NCI-H1048 (cell line): ENCODE measurements at places on chromosomes 7 and 10.

- DNase-seq, result no peak
Measured at GRCh38 chr10:77626266-77626935, 11.2 kb downstream of the KCNMA1 start.

DNA sequence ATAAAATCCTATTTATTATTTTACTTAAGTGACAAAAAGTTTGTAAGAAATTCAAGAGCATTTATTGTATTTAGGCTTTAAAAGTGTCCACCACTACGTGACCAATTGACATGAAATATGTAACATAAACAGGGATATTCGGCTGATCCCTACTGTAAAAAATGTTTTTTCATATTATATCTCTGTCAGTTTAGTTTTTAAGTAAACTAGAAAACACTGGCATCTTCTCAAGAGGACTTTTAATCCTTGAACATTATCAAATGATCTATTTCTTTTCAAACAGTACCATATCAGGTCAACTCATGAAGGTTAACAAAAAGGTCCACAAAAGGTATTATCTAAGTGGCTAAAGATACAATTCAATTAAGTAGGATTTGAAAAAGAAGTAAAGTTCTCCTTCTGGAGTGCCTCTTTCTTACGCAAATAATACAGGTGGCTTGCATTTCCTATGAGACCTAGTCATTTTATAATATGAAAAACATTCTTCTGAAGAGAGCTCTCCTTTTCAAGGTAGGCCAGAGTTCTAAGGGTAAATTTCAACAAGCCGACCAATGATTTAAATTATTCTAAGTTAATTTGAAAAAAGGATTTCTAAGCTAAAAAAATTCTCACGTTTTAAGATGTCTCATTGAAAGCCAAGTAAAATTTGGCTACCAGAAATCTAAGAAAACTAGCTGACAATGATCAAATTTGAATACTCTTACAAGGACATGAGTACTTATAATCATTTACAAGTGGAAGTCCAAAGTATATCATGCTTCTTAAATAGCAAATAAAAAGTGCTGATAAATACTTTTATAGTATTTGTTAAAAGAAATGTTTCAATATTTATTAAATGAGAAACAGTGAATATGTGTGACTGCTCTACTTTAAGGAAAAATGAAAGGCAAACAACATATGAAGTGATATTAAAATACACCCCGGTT is 133.5 kb downstream of the NRBF2 start:
- DNase-seq, result no peak

DNA sequence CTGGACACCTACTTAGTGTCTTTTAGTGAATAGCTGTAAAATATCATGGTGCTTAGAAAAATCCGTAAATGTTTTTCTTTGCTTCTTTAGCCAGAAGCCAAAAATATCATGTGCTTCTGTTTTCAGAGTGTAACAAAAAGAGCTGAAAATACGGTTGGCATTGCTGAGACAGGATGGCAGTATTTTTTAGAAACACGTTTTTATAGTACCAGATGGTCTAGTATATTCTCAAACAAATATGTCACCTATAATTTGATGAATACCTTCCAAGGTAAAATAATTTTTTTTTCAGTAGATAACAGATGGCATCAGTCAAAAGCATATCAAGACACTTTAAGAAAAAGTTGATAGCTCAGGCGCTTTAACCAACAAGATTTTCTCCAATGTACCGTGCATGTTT is 326.6 kb downstream of the PHF14 start:
- no peak for DNase-seq

DNA sequence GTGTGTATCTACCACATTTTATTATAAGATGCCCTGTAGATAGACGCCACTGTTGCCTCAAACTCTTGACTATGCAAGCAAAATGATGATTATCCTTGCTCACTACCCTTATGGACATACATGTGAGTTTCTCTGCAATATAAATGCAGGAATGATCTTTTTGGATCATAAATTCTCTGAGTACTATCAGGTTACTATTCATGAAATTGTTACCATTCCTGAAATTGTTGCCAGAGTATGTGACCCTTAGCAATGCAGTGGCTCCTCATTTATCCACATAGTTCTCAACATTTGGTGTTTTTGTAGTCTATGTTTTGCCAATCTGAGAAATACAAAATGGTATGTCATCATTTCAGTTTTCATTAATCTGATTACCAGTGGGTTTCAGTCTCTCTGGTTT is 166.2 kb upstream of the FAM3C start:
- DNase-seq, result no peak

DNA sequence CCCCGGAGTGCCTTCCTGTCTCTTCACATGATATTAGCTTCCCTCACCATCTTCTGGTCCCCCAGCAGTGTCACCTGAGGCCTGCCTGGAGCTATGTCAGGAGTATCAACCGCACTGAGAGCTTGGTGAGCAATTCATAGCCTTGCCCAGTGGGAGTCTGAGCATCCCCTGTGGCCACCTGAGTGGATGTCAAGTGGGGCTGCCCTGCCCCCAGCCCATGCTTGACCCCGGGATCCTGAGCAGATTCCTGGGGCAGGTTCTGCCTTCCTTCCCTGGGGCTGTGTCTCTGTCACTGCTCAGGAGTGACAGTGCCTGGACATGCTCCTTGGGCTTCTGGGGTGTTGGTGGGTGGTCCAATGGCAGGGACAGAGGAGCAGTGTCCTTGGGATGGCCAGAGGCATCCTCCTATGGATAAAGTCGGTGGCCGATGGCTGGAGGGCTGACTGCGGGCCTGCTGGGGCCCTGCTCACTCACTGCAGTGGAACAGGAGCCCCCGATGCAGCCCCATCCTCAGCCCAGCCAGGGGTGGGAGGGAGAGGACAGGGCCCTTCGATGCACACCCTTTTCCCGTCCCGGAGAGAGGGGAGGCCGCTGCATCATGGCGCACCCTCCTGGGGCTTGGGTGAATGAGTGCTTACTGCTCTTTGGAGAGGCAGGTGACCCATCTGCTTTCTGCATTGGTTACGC is 95.7 kb downstream of the BMS1 start:
- no peak for DNase-seq

DNA sequence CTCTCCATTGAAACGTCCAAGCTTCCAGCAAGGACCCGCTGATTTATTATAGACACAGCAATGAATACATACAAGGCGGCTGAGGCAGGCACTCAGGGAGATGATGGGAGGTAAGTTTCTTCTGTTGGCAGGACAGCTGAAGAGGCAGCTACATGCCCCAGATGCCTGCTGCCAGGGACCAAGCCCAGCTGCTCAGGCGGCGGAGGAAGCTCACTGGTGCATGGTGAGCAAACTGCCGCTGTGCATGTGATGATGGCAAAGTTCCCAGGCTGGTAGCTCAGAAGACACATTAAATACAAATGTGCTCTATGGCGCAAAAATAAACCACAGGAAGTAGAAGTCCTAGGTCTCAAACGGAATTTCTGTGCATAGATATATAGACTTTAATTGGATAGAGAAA is 2.3 kb downstream of the DNTT start:
- no peak for DNase-seq

DNA sequence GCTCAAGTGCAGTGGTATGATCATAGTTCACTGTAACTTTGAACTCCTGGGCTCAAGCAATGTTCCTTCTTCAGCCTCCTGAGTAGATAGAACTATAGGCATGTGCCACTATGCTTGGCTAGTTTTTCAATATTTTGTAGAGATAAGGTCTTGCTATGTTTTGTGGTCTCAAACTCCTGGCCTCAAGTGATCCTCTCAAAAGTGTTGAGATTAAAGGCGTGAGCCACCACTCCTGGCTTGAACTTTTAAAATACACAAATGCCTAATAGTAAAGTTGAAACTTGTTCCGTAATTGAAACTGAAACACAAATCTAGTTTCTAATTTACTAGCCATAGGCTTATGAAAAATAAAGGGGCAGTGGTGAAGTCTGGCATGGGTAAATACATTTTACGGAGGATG is 65.7 kb downstream of the AP3M1 start:
- no peak for DNase-seq

GRCh38 chr7:25926891-25927625 is 224.9 kb upstream of the NFE2L3 start:
- DNase-seq, result no peak

- DNase-seq, result no peak
Measured at GRCh38 chr10:105834261-105835059, 1193.4 kb downstream of the SORCS3 start.

DNA sequence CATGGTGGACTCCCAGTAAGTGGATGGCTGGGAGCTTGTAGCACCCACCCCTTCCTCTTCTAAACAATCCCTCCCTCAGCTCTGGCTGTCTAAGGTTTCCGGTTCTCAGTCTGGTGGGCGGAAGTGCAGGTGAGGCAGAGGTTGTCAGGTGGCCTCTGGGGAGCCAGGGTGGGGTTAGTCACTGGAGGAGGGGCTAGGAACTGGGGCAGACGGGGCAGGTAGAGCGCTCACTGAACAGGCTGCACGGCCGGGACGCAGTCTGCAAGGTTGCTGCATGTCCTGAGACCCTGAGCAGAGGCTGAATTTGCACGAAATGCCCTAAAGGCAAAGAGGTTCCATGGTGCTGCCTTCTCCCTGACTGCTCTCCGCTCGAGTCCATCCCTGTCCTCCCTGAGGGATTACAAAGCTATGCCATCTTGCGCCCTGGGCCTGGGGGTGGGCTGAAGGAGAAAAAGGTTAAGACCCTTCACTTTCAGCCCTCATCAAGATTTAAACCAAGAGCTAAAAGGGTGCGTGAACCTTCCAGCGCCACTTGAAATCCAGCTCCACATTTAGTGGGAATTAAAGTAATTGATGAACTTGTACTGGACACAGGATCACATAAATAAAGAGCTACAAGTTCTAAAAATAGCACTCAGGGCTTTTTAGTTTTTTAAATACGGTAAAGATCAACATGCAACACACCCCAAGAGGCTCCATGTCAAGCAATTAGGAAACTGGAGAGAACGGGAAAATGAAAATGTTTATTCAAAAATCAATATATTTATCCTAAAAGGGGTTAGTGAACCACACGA is 62.3 kb upstream of the CTBP2 start:
- DNase-seq, result no peak

GRCh38 chr10:14707481-14707880 is 67.2 kb downstream of the FAM107B start:
- DNase-seq, result no peak

DNA sequence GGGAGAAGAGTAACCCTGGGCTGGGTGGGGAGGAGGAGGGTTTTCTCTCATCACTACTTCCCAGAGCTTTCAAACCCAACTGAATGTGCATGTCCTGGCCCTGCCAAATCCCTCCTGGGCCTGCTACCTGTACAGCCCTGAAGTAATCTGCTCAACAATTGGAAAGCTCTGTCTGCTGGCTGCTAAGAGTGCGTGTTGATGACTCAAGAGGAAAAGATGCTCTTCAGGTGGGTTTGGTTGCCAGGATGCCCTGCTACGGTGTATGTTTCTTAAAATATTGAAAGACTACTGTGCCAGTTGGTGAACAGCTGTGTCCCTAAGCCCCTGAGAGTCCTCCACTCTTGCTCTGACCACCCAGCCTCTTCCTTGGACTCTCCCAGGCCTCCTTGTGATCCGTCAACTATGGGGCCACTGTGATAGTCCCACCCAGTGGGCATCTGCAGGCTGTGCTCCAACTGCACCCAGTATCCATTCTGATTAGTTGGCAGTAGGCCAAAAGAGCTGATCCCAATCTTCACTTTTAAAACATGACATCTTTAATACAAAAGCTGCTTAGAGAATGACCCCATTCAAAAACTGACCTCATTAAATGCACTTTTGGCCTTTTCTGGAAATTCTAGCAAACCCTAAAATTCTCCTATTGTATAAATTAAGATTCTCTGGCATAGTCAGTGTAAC is 85.6 kb downstream of the AOAH start:
- no peak for DNase-seq

DNA sequence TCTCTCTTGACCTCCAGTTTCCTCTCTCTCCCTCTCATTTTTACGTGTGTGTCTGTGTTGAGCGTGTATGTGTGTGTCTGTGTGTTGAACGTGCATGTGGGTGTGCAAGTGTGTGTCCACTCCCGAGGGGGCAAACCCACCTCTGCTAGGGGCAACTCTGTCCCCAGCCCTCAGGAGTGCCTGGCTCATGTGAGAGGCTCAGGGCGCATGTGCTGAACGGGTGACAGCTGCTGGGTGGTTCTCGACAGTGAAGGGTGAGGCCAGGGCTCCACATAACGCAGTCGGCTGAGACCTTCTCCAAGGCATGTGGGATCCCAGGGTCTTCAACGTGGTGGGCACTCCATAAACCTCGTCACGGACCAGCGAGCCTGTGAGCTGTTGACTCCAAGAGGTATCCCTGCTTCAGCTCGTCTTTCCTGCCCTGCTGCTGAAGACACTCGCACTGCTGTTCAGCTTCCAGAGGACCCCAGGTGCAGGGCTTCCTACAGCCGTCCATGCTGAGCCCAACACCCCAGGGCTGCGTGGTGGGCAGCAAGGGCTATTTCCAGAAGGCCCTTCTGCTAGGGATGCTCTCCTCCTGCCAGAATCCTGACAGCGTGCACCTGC is 361.6 kb upstream of the SHH start:
- DNase-seq, result no peak

DNA sequence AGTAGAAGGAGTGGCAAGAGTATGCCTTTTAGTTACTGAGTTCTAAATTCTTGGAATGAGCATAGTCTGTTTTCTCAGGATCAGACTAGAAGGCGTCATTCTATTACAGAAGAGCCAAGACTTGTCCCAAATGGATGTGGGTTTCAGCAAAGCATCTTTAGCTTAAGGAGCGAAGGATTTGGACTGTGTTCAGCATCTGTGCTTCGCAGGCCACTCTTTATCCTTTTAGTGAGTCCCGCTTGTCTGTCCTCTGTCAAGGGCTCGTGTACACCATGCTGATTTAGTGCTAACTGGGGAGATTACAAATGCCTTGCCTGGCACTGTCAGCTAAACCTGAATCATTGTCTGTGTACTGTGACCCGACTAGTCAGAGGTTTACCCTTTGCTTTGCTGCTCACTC is 465.7 kb downstream of the AUTS2 start:
- DNase-seq, result no peak

DNA sequence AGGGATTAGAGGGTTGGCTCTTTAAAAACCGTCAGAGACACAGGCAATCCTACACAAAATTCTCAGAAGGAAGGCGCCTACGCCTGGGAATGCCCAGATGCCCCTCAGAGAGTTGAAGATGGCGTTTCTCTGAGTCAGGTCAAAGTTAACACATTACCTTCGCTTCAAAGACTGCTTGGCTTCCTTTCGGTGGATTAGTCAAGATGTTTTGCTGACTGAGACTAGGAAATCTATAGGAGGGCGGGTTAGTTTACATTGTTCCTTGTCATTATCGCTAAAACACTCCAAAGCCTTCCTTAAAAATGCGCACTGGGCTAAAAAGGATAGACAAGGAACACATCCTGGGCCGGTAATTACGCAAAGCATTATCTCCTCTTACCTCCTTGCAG is 995 bp upstream of the CFTR start:
- no peak for DNase-seq

- DNase-seq, result no peak
Measured at GRCh38 chr7:151845412-151846205, 31.3 kb downstream of the PRKAG2 start.
